Bronchial epithelial cell (primary cell): ENCODE measurements at places on chromosomes 6 and 20.

DNA sequence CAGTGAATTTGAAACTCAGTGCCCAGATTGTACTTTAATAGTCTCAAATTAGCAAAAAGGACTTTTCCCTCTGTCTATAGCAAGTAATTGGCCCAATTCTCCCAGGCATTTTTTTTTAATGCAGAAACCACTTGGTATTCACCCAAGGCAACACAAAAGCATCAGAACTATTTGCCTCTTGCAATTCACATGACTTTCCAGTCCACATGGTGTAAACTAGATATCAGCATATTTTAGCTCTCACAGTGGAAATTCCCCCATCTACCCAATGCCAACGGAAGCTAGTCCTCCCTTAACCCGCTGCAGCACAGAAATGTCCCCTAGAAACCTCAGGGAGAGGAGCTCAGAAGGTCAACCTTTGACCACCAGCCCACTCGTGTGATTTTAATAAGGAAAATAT lies 103.4 kb upstream of the CDYL start:
- DNase-seq: no peak

DNA sequence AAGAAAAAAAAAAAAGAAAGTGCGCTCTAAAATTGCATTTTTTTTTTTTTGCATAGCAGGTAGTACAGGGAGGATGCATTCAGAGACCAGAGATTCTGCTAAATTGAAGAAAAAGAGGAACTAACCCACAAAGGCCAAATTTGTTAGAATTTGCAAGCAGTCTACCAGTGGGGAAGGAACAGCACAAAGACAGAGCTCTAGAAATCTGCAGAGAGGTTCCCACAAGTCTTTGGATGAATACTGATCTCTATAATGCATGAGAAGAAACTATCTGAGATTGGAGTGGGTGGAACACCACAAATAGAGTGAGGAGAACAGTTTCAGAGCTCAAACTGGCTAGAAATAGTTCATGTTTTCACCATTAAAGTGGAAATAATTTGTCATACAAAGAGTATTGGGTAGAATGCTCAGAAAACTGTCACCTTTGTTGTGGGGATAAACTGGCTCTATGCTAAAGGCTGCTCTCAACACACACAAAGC lies 79.6 kb upstream of the AHI1 start:
- no peak for DNase-seq

GRCh38 chr6:52164319-52165094 lies 21.7 kb upstream of the IL17A start:
- DNase-seq: no peak

DNA sequence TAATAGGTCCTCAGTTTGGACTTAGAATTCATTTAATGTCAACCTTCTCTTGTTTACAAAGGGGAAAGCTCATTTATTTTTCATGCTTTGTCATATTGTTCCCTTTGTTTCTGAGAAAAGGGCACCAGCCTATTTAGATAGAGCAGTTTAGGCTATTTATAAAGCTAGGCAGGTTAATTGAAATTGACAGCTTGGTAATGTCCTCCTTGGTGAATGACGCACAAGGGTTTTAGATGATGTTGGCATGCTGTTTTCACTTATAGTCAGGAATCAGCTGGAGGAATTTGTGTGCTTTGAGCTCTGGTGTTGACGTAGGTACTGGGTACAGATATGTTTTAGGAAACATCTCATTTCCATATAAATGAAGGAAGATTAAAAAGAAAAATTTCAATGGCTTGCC lies 45.2 kb downstream of the BCKDHB start:
- no peak for DNase-seq

DNA sequence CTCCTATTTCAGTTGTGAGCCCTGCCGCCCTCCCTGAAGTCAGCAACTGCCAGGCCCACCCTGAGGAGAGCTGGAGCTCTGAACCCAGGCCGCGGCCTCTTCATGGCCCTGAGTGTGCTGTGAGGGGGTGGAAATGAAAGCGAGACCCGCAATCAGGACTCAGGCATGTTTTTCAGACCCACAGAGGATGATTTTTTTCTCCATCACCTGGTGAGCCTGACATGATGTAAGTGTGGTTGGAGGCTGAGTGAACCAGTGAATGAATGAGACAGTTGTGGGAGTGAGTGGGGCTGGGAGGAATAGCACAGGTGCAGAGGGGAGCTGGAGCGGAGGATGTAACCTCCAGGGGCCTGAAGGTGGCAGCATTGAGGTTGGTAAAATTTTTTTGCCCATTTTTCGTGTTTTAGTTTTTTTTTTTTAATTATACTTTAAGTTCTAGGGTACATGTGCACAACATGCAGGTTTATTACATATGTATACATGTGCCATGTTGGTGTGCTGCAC lies 18.3 kb downstream of the RAET1L start:
- DNase-seq: no peak

- DNase-seq: peak; percentile 66
These were observed 43.1 kb upstream of the NAA20 start for GRCh38 chr20:19973961-19974629.

- DNase-seq: peak; percentile 71
These were observed 29.0 kb upstream of the PTCHD4 start for GRCh38 chr6:48139818-48140614.

- no peak for DNase-seq
These were observed 397.7 kb upstream of the HS3ST5 start for GRCh38 chr6:114740547-114740946.

GRCh38 chr6:103617642-103618041 lies 1242.1 kb downstream of the HACE1 start:
- DNase-seq: no peak

DNA sequence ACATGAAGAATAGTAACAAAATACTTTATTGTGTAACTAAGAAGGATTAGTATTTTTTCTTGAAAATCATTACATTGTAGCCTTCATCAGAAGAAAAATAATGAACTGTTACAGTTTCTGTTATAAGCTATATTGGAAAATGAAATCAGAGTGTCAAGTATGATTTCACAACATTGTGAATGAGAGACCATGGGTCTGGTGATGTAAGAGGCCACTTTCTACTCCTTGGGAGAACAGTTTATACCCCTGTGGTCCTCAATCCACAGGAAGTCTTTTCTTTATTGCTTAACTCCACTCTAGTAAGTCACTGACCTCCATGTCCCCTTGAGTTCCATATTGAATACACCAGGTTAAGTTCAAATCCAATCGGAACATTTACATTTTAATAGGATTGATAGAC lies 218.7 kb upstream of the FERMT1 start:
- no peak for DNase-seq
